NCI-H187 (cell line): ENCODE measurements at places on chromosomes 2 and 18.

GRCh38 chr2:134839649-134840048, 1.2 kb downstream of the ACMSD start:
- DNase-seq = no peak

DNA sequence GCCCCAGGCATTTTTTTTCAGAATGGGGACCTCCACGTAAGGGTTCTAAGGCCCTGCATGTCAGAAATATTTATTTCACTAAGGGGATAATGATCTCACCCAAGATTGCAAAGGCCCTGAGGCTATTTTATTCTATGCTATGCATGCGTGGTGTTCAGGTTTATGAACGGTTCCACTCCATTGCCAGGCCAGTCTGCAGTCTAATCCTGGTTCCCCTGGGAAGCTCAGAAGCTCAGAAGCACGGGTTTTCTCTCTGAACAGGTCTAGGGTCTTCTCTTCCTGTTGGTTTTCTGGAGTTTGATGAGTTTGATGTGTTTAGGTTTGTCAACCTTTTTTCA, 256.4 kb upstream of the PXDN start:
- no peak for DNase-seq

- DNase-seq = no peak
Measured at GRCh38 chr18:62499263-62499650, 23.6 kb upstream of the ZCCHC2 start.

DNA sequence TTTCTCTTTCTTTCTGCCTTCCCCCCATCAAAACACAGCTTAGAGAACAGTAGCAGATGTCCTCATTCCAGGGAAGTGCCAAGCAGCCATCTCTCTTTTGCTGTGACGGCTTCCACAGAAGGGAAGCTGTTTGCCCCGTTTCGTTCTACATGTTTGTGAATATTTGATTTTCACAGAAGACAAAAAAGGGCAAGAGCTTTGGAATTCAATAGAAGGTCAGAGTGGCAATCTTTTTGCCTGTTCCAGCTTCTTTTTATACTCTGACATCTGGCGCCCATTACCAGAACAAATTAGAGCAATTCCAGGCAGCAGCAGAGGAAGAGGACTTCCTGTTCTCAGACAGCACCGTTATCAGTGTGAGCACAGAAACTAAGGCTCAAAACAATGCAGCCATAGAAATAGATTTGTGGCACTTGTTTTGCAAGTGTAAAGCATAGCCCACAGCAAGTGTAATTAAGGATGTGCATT, 79.0 kb upstream of the CDH19 start:
- DNase-seq = no peak

- no peak for DNase-seq
Measured at GRCh38 chr2:177550264-177551200, 158.0 kb downstream of the AGPS start.
